ENCODE measurements at places on chromosomes 12 and 14. TPM values are rescaled to one million over a fixed set of nuclear protein-coding genes. Genes with fewer than 3 reads are reported as not detected.

RHEBL1 gene
- 1.0 TPM for total RNA-seq

MFAP5 gene
- total RNA-seq, result 19.5 TPM

ZNF891 gene
- total RNA-seq, result 1.6 TPM

KLRK1 gene
- total RNA-seq, result not detected

SCN8A gene
- 0.64 TPM for total RNA-seq

LUM gene
- under 0.01 TPM for total RNA-seq

LIN7A gene
- total RNA-seq, result not detected

WNT1 gene
- total RNA-seq, result not detected

LBHD2 gene
- total RNA-seq, result not detected

TC2N gene
- total RNA-seq, result 45.8 TPM

JPH4 gene
- total RNA-seq, result not detected

DBX2 gene
- not detected for total RNA-seq

HOXC12 gene
- total RNA-seq, result not detected

EXD2 gene
- 26.7 TPM for total RNA-seq

RIMKLB gene
- 37.3 TPM for total RNA-seq

FOXG1 gene
- 3.7 TPM for total RNA-seq

Data from nasal cavity respiratory epithelium epithelial cell of viscerocranial mucosa (primary cell).